Pancreas (tissue), 10 donors: ENCODE measurements at places on chromosomes 1 and 21. TPM values are rescaled to one million over a fixed set of nuclear protein-coding genes. Genes with fewer than 3 reads are reported as not detected.
A peak's percentile ranks its signal among the peaks of the same experiment; 100 is the strongest.

DNA sequence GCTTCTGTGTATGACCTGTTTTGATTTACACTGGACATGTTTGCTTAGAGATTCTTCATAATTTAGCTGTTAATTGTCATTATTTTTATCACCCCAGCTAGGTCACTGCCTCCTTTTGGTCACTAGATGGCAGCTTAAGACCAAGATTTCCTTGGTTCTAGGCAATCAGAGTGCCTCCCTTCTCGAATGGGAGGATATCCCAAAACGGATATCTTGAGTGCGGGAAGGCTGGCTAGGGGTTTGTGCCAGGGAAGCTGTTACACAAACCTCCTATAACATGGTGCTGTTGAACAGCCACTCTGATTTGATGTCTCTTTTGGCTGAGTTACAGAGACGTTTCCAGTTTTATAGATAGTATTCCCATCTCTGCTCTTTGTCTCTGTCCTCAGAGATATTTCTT, 283.5 kb downstream of the S1PR1 start:
- DNase-seq = no peak

DNA sequence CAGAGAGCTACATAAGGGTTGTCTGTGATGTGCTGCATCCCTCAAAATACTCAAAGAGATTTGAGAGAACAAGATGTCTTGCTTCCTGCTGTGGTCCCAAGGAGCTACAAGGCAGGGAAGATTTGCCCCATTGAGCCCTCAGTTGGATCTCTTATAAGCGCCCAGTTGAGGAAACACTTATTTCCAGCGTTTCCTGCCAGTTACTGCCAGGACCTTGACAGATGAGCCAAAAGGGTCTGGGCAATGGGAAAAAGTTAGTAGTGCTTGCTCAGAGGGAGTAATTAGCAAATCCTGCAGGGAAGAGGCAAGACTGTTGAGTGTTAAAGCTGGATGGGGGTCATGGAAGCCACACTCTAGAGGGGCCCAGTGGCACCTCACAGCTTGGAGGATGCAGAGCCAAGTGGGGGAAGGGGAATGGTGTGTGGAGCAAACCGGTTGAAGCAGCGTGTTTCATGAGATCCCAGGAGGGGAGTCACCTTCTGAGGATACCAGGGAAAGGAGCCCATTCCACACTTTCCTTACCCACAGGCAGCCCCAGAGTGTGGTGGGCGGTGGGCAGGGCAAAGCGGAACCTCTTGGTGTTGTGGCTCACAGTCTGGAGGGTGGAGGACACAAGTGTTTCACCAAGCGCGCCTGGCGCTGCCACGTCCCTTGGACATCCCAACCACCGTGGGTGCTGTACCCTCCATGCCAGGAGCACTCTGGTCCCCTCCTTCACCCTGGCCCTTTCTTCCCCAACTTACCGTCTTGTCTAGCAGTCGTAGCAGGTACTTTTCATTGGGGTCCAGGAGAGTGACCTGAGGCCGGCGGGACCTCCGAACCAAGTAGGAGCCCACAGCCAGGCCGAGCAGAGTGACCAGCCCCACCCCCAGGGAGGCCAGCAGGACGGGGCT, 805 bp downstream of the CYB5R1 start:
- DNase-seq = peak; percentile 35

GRCh38 chr1:1050577-1051052, 23.5 kb downstream of the RNF223 start:
- DNase-seq = no peak

The FCRL1 gene
- total RNA-seq = not detected

The LRRC38 gene
- not detected for total RNA-seq

GRCh38 chr1:41656825-41657500, 172.5 kb upstream of the EDN2 start:
- DNase-seq = no peak

DNA sequence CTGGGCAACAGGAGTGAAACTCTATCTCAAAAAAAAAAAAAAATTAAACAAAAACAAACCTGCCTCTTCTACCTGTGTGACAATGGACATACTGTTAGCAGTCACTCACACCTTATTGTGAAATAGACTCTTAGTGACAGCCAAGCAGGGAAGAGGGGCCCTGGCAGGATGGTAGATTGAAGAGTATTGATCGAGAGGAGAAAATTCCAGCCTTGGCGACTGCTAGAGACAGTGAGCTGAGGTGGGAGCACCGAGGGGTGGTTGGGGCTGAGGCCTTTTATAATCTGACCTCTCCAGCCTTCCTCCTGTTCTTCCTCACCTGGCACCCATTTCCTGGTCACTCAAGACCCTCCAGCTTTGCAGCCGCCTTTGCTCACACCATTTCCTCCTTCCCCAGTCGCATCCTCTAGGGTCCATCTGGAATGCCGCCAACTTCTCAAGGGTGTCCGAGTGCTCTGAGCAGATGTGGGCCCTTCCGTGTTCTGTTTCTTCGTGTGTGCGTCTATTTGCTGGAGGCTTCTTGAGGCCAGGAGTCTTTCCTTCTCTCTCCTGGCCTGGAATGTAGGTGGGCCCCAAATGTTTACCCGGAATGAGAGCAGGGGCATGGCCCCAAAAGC, 196.9 kb upstream of the TMEM51 start:
- DNase-seq = no peak

The ENAH gene
- 27.8 TPM for total RNA-seq

DNA sequence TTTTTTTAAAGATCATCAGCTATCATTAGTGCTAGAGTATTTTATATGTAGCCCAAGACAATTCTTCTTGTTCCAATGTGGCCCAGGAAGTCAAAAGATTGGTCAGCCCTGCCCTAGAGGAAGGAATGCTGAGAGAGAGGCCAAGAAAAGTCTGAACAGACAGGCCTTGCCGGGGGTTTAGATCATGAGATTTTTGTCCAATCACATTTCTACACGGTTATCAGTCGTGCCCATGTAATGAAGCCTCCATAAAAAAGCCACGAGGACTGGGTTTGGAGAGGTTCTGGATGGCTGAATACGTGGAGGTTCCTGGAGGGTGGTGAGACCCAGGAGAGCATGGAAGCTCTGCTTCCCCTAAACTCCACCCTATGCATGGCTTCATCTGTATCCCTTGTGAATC, 24.3 kb upstream of the ENO1 start:
- DNase-seq = no peak

The F13B gene
- total RNA-seq = not detected

The LCE1A gene
- not detected for total RNA-seq

The GBP2 gene
- total RNA-seq = 2.6 TPM

DNA sequence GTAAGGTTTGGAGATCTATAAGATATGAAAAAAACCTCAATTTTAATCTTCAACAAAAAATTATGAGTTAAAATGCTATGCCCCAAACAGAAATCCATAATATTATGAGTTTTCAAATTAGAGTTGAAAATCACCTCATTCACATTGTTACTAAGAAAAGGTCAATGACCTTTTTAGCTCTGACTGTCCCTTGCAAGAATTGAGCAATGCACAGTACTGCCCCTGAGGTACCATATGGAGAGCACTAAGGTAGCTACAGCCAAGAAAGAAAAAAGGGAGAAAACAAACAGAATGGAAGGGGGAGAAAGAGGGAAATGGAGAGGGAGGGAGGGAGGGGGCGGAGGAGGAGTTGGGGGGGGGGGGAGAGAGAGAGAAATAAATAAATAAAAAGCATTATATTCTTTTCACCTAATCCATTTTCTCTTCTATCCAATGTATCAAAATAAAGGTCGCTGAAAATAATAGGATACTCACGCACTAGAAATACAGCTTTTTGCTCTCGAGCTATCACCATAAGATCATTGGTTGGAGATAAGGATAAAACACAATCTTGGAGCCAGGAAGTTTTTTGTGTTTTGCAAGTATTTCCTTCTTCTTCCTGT, 58.8 kb downstream of the RAB3GAP2 start:
- DNase-seq = no peak

DNA sequence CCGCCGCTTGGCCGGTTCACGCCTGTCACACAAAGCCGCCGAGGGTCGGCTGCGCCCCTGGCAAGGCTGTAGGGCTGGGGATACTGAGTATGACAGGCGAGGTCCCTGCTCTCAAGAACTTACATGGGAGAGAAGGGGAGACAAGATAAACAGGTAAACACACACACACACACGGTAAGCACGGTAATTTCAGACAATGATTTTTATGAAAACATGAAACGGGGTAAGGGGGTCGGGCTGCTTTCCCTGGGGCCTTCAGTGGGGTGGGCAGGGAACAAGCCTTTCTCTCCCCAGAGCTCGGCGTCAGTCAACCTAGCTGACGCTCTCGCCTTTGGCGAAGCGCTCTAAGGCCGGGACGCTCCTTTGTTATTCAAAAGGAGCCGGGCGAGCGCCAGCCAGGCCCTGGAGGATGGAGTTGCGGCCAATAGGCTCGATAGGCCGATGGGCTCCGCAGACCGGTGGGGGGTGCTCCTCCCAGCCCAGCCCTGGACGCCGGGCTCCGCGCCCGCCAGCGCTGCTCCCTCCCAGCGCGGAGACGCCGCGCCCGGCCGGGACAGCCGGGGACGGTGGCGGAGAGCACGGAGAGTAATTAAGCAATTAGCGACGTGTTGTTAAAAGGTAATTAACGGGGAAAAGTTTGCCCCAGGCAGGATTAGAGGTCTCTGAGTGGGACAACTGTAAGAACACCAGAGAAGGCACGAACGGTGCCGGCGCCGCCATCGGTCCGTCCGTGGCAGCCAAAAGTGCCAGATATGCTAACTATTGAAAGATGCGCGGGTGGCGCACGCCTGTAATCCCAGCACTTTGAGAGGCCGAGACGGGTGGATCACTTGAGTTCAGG, 950 bp upstream of the INKA2 start:
- peak; percentile 67 for DNase-seq

DNA sequence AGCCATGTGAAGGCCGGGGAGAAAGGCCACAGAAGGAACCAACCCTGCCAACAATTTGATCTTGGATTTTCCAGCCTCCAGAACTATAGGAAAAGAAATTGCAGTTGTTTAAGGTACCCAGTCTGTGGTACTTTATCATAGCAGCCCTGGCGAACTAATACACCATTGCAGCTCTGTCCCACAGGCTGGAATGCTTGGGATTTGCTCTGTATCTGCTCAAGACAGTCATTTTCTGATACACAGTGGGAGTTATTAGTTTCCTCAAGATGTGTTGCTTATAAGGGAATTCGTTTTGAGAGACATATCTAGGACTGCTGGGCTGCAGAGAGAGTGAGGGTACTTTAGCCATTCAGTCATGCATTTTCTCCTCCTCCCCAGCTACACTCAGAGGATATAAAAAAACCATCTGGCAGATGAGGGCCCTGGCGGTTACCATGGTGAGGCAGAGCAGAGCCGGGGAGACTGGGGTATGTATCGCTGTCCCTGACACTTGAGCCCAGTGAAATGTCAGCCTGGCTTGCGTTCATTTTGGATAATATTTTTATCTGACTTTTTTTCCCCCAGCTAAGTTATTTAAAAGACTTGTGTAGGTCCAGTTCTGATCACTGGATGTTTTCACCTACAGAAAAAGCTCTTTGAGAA, 104.6 kb downstream of the DIRAS3 start:
- no peak for DNase-seq

- DNase-seq = no peak
Measured at GRCh38 chr1:68442822-68443556, 6.8 kb downstream of the RPE65 start.

DNA sequence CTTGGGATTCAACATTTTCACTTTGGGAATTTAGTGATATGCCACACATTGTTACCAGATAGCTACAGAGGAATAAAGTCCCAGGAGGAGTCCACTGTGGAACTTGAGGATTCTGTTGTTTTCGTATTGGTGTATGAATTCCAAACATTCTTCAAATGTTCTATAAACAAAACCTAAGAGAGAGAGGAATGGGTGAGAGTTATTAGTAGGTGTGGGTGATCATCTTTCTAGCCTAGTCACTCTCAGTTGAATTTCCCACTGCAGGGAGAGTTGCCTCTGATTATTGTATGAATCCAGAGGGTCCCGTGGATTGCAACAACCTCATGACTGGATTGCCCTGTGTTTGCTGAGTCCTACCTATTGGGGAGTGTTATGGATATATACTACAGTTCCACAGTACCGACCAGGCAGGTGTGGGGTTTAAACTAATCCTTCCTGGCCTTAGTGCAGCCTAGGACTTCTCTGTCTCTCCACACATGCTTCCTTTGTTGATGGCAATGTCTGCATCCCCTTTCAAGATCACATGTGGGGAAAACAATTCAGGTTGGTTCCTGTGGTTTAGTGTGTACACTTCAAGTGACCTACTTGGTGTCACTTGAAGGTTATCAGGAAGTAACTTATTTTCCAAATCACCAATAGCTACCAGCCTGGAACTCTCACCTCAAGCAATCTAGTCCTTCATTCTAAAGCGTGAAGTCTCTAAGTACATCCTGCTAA, 91.8 kb downstream of the ADCY10 start:
- DNase-seq = no peak

GRCh38 chr21:45726438-45726837, 82.9 kb downstream of the PCBP3 start:
- DNase-seq = no peak

The TUFT1 gene
- total RNA-seq = 11.2 TPM

GRCh38 chr1:57832612-57833011, 408.8 kb upstream of the DAB1 start:
- no peak for DNase-seq

The ACTN2 gene
- 0.95 TPM for total RNA-seq

The SPRR2A gene
- not detected for total RNA-seq

GRCh38 chr1:166721145-166721544, 118.1 kb upstream of the POGK start:
- DNase-seq = no peak

The PTPN14 gene
- 9.7 TPM for total RNA-seq

DNA sequence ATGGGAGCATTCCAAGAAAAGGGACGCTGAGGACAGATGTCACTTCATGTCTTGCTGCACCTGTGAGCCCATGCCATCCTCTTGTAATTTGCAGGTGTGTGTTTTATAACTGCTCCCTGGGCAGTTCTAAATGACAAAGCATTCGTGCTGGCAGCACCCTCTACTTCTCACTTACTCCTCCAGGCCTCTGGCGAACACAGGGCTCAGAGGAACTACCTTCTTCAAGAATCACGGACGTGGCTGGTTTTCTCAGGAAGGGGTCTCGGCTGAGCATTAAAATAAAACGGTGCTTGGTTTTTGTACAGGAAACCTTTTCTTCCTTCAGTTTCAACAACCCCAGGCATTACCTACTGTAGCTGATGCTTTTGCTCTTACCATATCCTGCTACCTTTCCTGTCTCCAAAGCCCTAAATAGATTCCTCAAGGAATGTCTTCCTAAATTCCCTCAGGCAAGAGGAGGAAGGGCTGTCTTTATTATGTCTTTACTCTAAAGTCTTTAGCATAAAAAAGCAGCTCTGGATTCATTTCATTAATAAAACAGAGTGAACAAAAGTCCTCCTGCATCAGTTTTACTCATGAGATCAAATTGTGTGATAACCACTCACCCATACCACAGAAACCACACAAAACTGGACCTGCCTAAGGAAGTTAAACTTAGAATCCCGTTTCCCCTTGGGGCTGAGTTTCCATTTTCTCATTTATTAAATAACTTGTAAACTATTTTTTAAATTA, 79.0 kb upstream of the MAP10 start:
- DNase-seq = no peak
